ENCODE measurements at places on chromosomes 12 and 14.

DNA sequence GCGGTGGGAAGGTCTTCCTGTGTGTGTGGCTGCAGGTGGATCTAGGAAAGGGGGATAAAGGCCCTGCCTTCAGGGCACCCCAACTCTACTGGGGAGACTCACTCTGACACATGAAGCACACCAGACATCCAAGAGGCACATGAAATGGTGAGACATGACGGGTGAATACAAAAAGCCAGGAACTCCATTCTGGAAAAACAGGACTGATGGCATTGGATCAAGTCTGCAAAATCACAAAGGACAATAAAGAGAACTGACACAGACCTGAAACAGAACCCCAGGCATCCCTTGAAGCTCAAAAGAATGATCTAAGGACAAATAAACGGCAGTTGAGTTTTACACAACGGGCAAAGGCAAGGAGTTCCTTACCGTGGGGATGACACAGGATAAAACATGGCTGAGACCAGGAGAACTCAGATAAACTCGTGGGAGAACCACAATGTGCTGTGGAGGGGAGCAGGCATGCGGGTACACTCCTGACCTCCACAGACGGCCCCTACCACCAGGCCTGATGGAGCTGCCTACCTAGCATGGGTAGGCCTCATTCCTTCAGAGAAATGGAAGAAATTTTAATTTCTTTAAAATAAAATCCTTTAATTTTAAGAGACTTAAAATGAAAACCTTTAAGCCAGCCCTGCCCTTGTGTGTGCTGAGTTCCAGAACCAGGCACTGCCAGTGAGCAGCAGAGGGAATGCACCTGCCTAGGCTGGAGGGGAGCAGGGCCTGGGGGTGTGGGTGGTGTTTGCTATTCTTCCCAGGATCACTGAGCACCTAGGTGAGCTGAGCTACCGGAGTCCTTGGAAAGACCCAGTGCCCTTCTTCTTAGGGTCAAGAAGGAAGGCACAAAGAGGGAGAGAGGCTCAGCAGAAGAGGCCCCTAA lies 100.1 kb downstream of the SINHCAF start:
- DNase-seq: no peak

DNA sequence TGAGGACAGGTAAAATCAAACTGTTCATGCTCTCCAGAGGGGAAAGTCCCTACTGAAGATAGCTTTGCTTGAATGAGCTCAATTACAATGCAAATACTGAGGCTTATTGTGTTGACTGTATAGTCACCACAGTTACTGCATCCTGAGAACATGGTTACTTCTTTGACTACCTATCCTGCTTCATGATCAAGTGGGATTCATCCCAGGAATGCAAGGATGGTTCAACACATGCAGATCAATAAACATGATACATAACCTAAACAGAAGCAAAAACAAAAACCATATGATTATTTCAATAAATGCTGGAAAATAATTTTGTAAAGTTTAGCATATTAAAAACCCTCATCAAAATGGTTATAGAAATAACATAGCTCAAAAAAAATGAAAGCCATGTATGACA lies 32.9 kb upstream of the P2RX7 start:
- no peak for DNase-seq

DNA sequence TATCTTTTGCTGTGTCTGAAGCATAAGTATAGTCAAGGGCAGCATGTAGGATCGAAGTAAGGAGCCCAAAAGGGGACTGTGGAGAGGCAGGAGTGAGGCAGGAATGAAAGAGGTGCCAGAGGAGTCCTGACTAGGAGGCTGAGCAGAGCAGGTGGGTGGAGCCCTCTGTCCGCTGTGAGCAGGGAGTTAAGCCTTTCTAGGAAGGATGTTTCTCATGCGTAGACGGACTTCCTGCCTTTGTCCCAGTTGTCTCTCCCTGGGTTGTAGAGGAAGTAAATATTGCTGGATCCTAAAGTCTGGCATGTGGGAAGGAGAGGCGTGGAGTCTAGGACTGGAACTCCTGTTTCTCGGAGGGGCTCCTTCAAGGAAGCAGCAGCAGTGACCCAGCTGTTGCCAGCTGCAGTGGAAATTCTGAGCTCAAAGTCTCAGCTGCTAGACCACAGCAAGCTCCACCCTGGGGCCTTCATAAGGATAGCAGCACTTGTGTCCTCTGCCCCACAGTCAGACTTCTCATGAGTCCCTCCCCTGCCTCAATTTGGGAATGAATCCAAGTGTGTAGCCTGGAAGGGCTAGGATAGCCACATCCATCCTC lies 44.0 kb downstream of the RBMS2 start:
- DNase-seq: peak; percentile 32

DNA sequence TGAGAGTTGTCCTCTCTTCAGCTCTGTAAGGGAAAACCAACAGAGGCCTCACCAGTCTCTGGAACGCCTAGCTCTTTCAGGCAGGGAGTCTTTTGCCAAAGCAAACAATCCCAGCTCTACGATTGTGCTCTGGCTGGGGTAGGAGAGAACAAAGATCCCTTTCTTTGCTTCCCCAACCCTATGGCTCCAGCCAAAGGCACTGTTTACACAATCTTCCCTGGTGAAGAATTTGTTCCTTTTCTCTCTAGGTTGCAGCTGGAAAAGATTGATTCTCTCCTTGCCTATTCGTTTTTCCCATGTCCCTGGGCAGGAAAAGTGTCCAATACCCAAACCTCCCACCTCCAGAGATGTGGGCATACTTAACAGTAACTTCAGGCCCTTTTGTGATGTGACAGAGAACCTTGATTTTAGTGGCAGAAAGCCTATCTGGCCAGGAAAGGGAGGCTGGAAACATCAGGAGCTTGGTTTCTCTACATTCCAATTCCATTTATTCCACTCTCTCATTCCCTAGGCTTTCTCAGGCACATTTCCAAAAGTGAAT lies 16.8 kb downstream of the ATP5MC2 start:
- DNase-seq: no peak

DNA sequence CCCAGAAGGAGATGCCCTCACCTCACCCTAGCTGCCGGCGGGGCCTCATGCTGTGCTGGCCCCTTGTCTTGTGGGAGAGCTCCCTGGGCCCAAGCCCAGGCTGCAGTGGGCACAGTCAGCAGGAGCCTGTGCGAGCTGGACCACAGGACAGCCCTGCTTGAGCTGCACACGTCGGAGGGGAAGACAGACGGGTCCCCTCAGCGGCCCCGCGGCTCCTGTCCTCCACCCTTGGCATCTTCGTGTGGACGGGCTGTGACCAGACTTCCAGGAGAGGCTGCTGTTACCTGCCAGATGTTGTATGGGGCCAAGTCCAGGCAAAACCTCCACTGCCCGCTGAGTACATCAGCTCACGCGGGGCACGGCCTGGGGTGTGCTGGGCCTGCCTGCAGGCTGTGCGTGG lies 9.4 kb upstream of the TEX22 start:
- DNase-seq: no peak
